ENCODE measurements at places on chromosomes 4 and X. TPM values are rescaled to one million over a fixed set of nuclear protein-coding genes. Genes with fewer than 3 reads are reported as not detected.
A peak's percentile ranks its signal among the peaks of the same experiment; 100 is the strongest.

DNA sequence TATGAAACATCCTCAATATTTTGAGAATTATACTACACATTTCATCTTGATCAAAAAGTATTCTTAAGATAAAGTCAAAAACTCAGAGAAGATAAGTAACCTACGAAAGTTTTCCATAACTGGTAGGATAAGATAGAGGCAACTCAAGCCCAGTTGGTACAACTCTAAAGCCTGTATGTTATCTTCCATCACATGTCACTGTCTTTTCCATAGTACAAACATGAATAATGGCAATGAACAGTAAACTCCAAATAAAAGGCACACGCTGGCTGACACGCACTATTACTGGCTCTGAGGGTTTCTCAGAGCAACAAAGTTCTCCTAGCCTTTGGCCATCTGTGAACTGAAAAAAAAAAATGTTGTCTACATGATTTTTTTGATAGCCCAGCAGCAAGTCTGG lies 27.2 kb downstream of the LIN54 start:
- DNase-seq: no peak

- DNase-seq: no peak
These were observed 21.7 kb upstream of the TBC1D9 start for GRCh38 chr4:140777894-140778293.

DNA sequence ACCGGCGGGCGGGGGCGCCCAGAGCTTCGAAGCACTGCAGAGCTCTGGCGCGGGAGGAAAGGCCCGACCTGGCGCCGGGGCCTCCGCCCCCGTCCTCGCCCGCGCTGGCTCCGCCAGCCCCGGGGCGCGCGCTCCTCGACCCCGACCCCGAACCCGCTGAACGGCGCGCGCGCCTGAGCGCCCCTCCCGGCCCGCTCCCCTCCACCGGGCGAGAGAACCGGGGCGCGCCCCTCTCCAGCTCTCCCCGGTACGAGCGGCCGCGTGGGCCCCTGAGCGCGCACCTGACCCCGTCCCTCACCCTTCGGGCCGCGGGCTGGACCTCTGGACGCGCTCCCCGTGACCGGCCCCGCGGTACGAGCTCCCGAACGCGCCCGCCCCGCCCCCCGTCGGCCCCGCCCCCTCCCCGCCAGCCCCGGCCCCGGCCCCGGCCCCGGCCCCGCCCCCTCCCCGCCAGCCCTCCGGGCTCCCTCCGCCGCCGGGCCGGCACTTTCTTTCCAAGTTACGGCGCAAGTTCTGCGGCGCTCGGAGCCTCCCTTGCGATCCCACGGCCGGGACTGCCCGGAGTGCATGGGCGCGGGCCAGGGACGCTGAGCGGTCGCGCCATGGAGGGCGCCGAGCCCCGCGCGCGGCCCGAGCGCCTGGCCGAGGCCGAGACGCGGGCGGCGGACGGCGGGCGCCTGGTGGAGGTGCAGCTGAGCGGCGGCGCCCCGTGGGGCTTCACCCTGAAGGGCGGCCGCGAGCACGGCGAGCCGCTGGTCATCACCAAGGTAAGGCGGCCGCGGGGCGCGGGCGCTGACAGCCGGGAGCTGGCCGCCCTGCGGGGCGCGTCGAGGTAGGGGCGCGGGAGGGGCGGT lies at the start of gene SHROOM2:
Gene SHROOM2, plus strand, starts transcription at position 486 of the 854 bp plus-strand sequence. Its CDS starts 117 bp downstream, at position 603.
- DNase-seq: peak; percentile 23

DNA sequence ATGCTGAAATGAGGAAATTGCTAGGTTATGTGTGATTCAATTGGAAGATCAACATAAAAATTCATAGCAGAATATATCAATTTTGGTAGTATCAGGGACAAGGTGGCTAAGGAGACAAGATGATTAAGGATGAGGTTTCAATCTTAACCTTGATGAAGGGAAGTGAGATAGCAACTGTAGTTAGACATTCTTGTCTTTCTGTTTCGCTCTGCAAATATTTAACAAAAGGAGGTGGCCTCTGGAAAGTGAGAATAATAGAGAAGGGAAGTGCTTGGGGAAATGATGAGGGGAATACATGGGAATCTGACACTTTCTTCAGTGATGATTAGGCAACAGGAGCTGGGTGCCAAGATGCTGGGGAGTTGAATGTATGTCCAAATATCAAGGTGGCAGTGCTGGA lies 337.1 kb upstream of the PUDP start:
- DNase-seq: no peak

DNA sequence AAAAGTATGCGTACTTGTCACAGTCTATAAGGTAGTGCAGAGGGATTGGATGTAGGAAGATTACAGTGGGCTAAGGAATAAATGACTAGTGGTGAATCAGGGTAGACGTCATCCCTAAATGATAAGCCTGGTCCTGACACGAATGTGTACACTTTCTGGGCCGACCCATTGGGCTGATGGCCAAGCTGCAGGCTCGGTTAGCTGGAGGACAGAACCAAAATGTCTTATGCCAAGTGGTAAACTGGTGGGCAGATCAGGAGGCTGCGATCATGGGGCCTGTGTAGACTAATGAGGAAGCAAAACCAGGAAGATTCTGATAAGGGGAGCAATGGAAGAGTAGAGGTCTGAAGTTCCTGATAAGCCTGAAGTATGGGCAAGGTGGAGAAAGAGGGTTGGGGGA lies 272.8 kb upstream of the GATB start:
- no peak for DNase-seq

GRCh38 chr4:102356562-102357202 lies 11.4 kb upstream of the SLC39A8 start:
- no peak for DNase-seq

- DNase-seq: no peak
These were observed 353.0 kb downstream of the FBXO8 start for GRCh38 chr4:173930329-173930967.

GRCh38 chr4:181301735-181302710 lies 941.2 kb upstream of the TENM3 start:
- peak; percentile 33 for DNase-seq

DNA sequence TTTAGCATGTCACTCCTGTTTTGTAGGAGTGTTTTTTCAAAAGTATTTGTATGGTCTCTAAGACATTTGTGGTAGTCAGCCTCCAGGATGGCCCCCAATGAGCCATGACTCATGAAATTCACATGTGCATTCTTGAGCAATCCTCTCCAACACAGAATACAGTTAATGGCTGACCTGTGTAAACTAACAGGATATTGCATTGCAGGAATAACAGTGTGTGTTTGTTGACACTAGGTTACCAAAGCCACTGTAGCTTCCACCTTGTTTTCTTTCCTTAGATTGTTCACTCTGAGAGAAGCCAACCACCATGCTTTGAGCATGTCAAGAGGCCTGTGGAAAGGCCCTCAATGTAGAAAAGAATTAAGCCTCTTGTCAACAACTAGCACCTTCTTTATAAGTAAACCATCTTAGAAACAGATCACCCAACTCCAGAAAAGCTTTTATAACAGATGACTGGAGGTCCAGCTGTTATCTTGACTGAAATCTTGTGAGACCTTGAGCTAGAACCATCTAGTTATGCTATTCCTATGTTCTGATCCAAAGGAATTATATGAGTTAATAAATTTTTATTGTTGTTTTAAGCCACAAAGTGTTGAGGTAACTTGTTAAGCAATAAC lies 28.5 kb downstream of the TBCK start:
- DNase-seq: peak; percentile 65

- DNase-seq: no peak
These were observed 63.0 kb downstream of the MAPK10 start for GRCh38 chr4:86296865-86297264.

DNA sequence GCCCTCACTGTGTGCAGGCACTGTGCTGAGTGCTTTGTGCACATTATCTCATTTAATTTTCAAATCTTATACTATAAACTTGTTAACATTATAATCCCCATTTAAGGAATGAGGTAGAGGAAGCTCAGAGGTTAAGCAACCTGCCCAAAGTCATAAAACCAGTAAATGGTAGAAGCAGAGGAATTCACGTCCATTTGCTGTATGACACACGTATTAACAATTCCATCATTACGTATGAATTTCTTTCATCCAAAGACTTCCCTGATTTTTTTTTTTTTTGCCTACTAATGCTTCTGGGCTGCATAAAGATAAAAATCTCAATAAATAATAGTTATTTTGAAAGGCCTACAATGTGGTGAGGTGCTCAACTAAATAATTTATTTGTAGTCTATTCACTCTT lies 64.5 kb upstream of the H2AZ1 start:
- DNase-seq: peak; percentile 66

DNA sequence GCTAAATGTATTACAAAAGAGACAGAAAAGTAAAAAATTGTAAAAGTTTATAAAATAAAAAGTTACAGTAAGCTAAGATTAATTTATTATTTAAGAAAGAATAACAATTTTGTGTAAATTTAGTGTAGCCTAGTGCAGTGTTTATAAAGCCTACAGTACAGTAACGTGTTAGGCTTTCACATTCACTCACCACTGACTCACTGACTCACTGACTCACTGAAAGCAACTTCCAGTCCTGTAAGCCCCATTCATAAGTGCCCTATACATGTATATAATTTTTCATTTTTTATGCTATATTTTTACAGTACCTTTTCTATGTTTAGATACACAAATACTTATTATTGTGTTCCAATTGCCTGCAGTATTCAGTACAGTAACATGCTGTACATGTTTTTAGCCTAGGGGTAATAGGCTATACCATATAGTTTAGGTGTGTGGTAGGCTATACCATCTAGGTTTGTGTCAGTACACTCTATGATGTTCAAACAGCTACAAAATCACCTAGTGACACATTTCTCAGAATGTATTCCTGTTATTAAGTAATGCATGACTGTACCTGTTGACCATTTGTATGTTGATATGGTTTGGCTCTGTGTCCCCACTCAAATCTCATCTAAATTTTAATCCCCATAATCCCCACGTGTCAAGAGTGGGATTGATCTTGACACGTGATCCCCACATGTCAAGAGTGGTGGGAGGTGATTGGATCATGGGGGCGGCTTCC lies 57.9 kb downstream of the CFAP299 start:
- peak; percentile 74 for DNase-seq

GRCh38 chrX:72102760-72103159 lies 29.0 kb downstream of the RTL5 start:
- DNase-seq: no peak

DNA sequence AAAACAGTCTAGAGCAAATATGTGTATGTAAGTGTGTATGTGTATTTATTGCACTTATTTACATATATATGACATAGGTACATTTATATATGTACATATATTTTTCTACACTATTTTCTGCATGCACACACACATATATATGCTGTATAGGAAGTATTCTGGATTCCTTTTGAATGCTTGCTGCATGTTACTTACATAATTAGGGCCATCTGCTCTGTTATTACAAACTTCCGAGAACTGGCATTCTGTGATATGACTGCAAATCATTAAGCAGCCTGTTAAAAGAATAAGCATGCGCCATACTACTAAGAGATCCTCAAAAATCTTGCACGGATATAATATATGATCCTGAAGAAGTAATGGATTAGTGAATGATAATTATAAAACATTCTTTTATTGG lies 1157.6 kb upstream of the TENM3 start:
- DNase-seq: no peak

- DNase-seq: no peak
These were observed 1.8 kb downstream of the FTHL17 start for GRCh38 chrX:31070057-31070468.

- no peak for DNase-seq
These were observed 293.4 kb upstream of the NR3C2 start for GRCh38 chr4:148735432-148736155.

DNA sequence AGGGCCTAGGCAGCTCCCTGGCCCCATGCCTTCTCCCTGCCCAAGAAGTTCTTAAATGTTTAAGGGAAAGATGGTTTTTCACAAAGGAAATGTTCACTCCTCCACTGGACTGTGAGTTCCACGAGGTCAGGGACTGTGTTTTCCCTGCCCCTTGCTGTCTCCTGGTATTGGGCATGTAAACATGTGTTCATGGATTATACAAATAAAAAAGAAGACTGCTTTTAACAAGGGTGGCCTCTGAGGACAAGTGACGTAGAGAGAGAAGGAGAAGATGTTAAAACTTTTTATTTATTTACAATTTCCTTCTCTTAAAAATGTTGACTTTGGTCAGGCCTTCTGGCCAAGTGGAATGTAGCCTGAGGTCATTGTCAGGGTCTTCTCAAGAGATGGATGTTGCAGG lies 66.0 kb downstream of the FHDC1 start:
- DNase-seq: no peak

- no peak for DNase-seq
These were observed 1120.2 kb downstream of the ARAP2 start for GRCh38 chr4:35124106-35124505.

GRCh38 chr4:83490876-83491450 lies 6.1 kb upstream of the ABRAXAS1 start:
- peak; percentile 50 for DNase-seq

DNA sequence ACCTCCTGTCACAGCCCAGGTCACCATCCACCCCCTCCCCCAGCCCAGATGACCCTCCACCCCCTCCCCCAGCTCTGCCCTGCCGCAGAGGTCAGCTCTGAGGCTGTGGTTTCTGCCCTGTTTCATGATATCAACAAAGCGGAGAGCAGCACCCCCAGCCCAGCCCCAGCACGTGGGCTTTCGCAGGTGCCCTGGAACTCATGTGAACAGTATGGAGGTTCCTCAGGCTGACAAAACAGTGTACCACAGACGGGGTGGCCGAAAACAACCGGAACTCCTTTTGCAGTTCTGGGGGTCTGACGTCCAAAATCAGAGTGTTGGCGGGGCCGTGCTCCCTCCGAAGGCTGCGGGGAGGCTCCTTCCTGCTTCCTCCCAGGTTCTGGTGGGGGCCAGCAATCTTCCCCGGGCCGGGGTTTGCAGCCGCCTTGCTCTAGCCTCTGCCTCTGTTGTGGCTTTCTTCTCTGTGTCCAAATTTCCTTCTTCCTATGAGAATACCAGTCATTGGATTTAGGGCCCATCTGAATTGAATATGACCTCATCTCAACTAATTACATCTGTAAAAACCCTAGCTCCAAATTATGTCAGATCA lies 7.9 kb upstream of the PSAPL1 start:
- DNase-seq: no peak

GRCh38 chrX:36199928-36200327 lies 280.4 kb downstream of the CFAP47 start:
- no peak for DNase-seq

GRCh38 chr4:74904509-74905065 lies 28.3 kb upstream of the PARM1 start:
- DNase-seq: no peak

DNA sequence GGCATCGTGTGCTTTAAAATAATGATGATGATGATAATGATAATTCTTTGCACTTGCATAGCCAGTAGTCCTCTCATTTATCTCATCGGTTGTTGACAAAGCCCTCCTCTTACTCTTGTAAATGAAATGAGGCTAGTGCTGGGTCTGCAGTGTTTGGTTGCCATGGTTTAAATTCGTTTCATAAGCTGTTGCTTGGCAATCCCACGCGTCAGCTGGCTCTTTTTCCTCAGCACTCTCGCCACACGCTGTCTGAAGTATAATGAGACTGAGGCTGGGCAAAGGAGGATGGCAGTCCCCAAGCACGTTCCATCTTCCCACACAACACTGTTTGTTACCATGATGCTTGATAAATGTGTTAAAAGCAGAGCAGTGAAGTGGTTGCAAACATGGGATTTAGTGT lies 15.5 kb downstream of the PAGE4 start:
- DNase-seq: no peak

The CT47B1 gene
- not detected for total RNA-seq

The ITM2A gene
- not detected for total RNA-seq

The CCNG2 gene
- total RNA-seq: 7.7 TPM

The CLDN2 gene
- not detected for total RNA-seq

The USP27X gene
- 2.7 TPM for total RNA-seq

The FAAH2 gene
- 1.6 TPM for total RNA-seq

The TXLNG gene
- 17.1 TPM for total RNA-seq

The SOD3 gene
- 16.4 TPM for total RNA-seq

The CPZ gene
- total RNA-seq: 27.9 TPM

The F9 gene
- not detected for total RNA-seq

The DOK7 gene
- total RNA-seq: 2.5 TPM

The IGSF1 gene
- not detected for total RNA-seq

The SPANXN4 gene
- total RNA-seq: not detected

The CSAG1 gene
- not detected for total RNA-seq

The OTUD6A gene
- not detected for total RNA-seq

The HOPX gene
- total RNA-seq: not detected
